ENCODE measurements at places on chromosomes 2 and 18.

DNA sequence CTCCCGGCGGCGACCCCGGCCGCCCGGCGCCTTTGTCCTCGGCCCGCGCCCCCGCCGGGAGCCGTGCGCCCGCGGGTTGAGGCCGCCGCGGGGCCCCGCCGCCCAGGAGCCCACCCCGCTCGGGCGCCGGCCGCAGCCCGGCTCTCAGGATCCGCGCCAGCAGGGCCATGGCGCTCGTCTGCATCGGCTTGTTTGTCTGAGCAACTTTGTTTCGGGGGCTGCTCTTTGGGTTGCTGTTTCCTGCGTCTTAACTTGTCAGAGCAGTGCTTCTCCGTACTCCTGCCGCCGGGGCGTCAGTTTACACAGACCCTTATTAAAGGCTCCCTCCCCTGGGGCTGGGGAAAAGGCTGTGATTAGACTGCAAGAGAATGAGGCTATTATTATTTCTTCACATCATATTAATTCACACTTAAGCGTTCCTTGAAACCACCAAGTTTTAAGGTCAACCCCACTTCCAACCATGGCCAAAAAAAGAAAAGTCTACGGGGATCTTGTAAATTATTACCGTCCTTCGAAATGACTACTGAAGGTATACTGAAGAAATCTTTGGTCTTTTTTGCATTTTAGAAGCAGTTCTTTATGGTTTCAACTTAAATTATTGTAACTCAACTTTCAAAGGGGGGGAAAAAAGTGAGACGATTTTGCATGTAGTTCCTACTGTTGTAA, at the start of gene CYP27C1:
Gene CYP27C1 (minus strand): TSS at position 198 of the 666 bp plus-strand sequence. CDS start 29 bp downstream, at position 169.
- no peak for DNase-seq

- no peak for DNase-seq
Observed at GRCh38 chr18:9117980-9118841, 15.7 kb downstream of the NDUFV2 start.

DNA sequence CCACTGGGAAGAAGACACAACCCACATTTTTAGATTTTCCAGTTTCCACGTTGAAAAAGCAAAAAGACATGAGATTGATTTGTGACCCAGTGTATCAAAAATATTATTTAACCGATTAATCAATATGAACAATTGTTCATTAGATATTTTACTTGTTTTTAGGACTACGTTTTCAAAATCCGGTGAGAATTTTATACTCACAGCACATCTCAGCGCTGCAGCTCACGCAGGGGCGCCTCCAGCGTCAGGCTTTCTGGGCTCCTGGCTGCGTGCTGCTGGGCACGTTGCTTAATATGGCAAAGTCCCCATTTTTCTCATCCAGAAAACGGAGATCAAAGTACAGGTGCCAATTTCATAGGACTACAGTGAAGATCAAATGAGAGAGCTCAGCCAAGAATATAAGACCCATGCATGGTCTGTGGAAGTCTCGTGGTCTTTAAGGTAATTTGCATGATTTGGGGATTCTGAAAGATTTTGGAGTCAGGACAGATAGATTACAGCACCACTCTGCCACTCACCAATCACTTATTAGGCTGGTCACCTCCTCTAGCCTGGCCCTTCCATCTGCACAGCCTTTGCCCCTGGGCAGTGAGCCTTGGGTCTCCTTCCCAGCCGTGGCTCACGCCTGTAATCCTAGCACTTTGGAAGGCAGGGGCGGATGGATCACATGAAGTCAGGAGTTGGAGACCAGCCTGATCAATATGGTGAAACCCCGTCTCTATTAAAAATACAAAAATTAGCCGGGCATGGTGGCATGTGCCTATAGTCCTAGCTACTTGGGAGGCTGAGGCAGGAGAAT, 36.2 kb downstream of the PTPN18 start:
- no peak for DNase-seq

- DNase-seq: no peak
Observed at GRCh38 chr18:79423211-79424007, 27.7 kb downstream of the NFATC1 start.

DNA sequence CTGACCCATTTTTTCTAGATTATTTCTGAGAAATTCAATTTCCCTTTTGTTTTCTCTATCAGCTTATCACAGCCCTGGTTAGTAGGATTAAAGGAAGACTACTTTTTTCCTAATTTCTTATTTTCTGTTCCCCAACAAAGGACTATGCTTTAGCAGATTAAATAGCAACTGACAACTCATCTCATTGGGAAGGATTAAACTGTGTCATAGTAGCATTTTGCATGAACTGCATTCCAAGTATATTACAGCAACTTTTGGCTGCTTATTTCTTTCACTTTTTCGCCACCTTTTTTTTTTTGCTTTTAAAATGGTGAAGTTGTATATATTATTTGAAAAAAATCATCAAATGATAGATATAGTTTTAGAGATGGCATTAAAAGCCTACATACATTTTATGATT, 570.3 kb downstream of the FBXO15 start:
- no peak for DNase-seq

GRCh38 chr2:27828305-27828704, 56.8 kb downstream of the MRPL33 start:
- peak; percentile 41 for DNase-seq

DNA sequence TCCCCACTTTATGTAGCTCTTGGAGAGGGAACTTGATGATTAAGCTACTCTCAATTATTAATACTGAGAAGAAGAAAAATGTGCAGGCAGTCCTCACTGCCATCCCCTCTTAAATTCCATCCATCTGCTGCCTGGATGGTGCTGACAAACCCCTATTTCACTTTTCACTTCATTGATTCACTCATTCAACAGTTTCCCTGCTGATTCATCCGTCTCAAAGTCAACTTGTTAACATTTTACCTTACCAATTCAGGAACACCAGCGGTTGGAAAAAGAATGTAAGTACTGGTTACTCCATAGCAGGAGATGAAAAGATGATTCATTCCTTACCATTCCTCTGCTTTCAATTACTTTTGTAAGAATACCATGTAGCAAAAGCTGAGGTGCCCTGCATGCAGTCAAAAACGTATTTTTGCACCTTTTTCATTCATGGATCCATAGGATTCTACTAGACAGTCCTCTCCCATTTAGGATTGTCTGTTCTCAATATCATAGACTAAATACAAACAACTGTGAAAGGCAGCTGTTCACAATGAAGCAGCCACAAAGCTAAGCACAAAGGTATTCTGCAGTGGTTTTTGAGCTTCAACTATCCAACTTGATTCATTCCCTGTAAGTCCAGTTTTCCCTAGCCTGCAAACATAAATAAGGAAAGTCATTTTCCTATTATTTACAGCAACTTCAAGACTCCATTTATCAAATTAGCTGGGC, 262.0 kb downstream of the MREG start:
- DNase-seq: no peak

DNA sequence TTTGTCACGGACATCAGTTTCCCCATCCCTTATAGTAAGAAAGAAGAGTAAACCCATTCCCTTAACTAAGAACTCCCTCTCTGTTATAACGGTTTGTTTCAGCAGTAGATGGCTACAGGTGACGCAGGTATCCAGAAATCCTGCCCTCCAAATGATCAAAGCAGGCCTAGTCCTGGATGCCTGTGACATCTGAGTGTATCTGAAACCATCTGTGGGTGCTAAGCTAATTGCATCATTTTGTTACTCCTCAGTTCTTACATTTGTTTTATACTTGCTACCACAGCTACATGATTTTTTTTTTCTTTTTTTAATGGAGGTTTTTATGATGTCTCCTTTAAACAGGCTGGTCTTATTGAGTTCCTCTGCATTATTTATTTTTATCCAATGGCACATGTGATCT, 55.1 kb downstream of the AAK1 start:
- DNase-seq: no peak

DNA sequence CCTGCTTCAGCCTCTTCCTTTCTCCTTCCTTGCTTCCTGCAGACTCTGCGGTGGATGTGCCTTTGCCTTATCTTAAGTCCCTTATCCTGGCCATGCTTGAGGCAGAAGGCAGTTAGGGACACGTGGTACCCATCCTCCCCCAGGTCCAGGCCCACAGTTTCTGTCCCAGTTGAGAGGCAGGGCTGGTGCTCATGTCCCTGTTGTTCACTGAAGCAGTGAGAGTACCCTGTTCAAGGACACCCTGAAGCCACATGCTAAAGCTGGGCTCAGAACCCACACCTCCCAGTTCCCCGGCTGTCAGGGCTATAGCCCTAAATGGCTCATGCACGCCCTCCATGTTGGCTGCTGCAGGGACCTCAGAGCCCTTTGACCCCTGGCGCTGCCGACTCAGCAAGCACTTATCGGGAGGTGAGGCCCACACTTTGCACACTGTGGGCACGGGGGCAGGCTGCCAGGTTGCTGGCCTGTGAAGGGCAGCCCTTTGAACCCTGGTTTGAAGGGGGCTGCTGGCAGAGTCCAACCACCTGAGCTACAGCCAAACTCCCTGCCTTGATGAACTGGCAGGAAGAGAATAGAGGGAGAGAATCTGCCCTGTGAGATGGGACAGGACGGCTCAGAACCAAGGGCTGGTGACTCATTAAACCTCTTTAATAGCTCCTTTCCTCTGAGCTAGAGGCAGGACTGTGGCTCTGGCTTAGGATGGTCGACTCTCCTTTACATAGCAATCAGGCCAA, 6.3 kb downstream of the KHK start:
- DNase-seq: no peak

- peak; percentile 83 for DNase-seq
Observed at GRCh38 chr2:45892425-45892745, 240.9 kb downstream of the PRKCE start.

DNA sequence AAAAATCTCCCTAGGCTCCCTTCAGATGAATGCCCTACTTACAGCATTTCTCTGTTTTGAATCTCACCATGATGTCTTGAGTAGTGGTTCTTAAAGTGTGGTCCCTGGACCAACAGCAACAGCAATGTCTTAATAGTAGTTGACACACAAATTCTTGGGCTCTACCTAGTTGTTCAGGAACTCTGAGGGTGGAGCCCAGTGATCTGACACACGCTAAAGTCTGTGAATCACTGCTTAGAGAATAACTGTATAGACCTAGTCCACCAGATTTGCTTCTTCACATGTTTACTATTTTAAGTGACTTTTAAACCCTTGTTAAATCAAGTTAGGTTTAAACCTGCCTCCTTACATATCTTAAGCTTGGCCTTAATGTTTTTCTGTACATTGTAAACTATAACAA, 47.6 kb upstream of the ARHGAP15 start:
- DNase-seq: no peak

Data from NCI-H2081 (cell line).